Stimulated activated CD8-positive, alpha-beta memory T cell treated with anti-CD3 and anti-CD28 coated beads, Interleukin-4, amount 100 ng/mL, for 4 hours (primary cell): ENCODE measurements at places on chromosomes 1 and 21.

GRCh38 chr1:210250665-210250997 lies 18.0 kb downstream of the SERTAD4 start:
- DNase-seq: no peak

- DNase-seq: no peak
These were observed 4.3 kb upstream of the AK2 start for GRCh38 chr1:33041026-33041425.

GRCh38 chr1:214843281-214843680 lies 239.3 kb upstream of the KCNK2 start:
- DNase-seq: no peak

DNA sequence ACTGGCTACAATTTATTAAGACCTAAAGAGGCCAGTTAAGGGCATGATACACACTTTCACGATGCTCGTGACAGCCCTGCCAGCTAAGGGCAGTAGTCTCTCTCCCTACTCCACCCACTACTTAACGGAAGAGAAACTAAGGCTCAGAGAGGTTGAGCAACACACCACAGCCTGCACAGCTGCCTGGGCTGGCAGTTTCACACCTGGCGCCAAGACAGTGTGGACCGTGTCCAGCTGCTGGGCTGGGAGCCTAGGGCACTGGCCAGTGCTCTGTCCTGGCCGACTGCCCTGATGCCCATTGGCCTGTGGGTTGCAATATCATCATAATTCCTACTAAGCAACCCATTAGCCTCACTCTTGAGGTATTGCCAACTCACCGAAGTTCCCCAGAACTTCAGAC lies 27.6 kb downstream of the TENT5C start:
- no peak for DNase-seq

DNA sequence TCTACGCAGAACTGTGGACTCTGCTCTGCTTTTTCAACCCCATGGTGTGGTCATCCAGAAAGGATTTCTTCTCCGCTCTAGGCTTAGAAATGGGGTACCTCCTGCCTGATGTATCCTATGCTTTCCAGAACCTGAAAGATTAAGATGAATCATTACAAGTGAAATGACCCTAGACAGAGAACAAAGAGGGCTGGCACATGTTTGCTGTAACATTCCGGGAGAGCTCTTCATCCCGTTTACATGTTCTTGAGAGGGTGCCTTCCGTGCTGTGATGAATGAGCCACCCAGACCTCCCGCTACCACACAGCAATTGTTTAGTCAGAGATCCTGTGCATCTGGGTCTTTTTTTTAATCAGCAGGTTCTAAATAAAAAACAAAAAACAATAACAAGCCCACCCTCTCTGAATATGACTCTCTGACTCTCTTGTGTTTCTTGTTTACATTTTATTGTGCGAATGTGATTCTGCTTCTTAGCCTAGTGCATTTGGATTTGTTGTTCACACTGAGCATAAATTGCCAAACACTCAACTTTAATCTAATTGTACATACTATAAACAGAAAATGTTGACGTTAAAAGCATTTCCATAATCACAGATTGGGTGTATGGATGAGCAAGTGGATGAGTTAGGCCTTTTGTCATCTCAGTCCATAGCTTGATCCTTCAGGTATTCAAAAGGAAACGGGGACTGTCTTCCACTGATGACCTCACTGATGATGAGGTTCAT lies 87.1 kb downstream of the GPR88 start:
- DNase-seq: no peak

- no peak for DNase-seq
These were observed 68.4 kb upstream of the EDEM3 start for GRCh38 chr1:184823080-184823479.

- DNase-seq: no peak
These were observed 463.9 kb upstream of the LRRC7 start for GRCh38 chr1:69103705-69104385.

- no peak for DNase-seq
These were observed 16.9 kb upstream of the BTG2 start for GRCh38 chr1:203288400-203288799.

- no peak for DNase-seq
These were observed 166.5 kb downstream of the PGBD5 start for GRCh38 chr1:230259621-230260020.
